ENCODE measurements at places on chromosomes 11 and 22. TPM values are rescaled to one million over a fixed set of nuclear protein-coding genes. Genes with fewer than 3 reads are reported as not detected.

The SLC22A9 gene
- total RNA-seq = not detected

The LGALS12 gene
- 0.39 TPM for total RNA-seq

The SPI1 gene
- total RNA-seq = not detected

The TRIM48 gene
- total RNA-seq = not detected

The SYT13 gene
- not detected for total RNA-seq

The STARD10 gene
- total RNA-seq = 10.8 TPM

The APOL4 gene
- total RNA-seq = not detected

The MRGPRX3 gene
- total RNA-seq = not detected

The FXYD2 gene
- not detected for total RNA-seq

The POTEH gene
- total RNA-seq = not detected

The ANKK1 gene
- total RNA-seq = not detected

The TPCN2 gene
- 24.1 TPM for total RNA-seq

The RELT gene
- total RNA-seq = 8.7 TPM
